ENCODE measurements at places on chromosomes 16 and 17. TPM values are rescaled to one million over a fixed set of nuclear protein-coding genes. Genes with fewer than 3 reads are reported as not detected.

DNA sequence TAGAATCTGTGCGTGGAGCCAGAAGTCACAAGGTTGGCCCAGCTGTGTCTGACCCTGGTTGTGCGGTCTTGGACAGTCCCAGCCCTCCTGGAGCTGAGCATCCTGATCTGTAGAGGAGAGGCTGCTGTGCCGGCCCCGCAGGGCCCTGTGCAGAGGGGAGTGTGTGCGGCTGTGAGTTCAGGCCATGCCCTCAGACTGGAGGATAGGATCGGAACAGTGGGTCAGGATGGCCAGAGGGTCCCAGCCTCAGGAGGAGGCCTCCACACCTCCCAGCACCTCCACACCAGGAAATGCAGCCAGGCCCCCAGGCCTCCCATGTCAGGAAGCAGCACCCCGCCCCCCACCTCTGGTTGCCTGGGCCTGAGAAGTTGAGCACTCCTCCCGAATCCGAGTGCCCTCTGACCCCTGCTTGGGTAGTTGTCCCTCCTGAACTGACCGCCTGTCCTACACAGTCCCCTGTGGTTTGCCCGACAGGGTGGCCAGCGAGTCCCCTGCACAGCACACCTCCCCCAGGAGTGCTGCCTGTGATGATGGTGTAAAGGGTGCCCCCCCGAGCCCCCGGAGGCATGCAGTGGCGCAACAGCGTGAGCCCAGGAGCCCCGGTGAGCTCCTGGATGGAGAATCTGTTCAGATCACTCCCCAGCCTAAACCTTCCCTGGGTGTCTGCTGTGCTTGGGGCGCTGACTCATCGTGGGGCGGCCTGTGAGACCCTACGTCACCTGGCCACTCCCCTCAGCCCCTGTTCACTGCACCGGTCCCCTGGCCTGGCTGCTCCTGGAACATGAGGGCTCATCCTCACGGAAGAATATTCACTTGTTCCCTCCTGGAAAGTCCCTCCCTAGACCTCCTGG lies 285.2 kb downstream of the SEC14L1 start:
- no peak for DNase-seq

DNA sequence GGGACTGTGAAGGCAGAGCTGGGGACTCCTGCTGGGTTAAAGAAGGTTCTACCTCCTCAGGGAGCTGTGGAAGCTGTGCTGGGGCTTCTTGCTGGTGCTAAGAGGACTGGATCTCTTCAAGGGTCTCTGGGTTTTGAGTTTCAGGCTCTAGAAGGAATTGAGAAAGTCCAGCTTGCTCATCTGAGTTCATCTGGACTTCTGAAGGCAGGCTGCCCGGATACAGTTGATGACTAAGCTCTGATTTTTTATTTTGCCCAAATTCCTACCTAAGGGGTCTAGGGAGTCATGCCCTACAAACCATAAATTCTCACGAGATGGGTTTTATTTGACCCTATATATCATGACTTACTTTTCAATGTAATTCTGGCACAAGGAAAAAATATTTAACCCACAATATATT lies 46.8 kb upstream of the TMEM97 start:
- no peak for DNase-seq

ARL4D gene
- 0.97 TPM for total RNA-seq

DNA sequence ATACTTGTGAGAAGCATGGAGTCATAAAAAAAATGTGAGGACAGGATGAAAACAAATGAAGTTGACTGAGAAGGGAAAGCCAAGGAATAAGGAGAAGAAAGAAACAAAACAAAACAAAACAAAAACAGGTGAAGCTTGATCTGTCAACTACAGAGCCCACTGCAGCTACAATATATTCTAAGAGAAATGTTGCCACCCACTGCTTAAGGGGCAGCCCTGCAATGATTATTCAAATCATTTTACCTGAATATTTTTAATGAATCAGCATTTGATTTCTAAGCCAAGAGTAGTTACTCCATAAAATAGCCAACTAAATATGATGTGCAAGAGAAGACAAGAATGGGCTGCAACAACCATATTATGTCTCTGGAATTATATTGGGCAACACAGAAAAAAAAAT lies 252.0 kb upstream of the KIF2B start:
- DNase-seq, result no peak
